ENCODE measurements at places on chromosomes 6 and 20.

- DNase-seq: no peak
Observed at GRCh38 chr6:72911463-72912155, 289.7 kb downstream of the KCNQ5 start.

- no peak for DNase-seq
Observed at GRCh38 chr20:53806683-53807401, 213.2 kb upstream of the ZNF217 start.

DNA sequence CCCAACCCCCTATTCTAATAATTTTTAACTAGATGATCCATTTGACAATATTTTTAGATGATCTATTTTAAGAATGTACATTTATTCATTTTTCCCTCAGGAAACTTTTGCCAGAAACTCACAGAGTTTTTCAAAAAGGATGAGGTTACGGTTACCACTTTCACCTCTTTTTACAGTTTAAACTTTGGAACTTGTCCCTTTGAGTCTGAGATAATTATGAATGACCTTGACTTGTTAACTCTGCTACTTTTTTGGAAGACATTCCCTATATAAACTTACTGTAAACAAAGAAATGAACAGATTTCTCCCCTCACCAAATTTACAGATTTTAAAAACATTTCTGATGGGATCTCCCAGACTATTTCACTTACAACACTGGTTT, 18.4 kb upstream of the BLOC1S5 start:
- DNase-seq: no peak

DNA sequence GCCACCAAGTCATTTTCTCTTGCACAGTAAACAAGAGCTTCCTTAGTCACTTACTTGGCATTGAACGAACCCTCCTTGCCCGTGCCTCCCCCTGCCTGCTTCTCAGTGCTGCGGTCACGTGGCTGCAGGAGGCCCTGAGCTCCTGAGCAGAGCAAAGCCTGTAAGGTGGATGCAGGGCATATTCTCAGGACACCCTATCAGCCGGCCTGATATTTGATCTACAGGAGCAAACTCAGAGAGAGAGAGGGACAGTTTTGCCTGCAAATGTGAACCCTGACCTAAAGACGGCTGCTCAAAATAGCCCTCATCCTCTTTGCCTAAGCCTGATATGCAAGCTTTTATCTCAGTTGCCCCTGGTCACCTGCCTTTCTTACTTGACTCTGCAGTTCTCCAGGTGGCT, 93.0 kb upstream of the POPDC3 start:
- no peak for DNase-seq

DNA sequence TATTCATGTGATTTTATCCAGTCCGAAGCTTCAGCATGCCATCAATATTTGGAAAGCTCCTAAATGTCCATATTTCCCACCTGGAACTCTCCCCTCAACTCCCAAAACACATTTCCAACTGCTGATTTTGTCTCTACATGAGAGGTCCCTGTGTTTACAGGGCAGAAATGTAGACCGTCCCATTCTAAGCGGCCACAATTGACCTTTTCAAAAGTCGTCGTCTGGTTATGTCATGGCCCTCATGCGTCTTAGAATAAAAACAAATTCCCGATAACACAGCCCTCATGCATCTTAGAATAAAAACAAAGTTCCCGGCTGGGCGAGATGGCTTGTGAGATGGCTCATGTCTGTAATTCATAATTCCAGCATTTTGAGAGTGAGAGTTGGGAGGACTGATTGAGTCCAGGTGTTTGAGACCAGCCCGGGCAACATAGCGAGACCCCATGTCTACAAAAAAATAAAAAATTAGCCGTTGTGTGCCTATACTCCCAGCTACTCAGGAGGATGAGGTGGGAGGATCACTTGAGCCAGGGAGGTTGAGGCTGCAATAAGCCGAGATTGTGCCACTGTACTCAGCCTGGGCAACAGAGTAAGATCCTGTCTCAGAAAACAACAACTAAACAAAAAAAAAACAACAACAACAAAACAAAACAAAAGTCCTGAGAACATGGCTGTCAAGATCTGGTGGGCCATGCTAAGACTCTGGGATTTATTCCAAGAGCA, 6.4 kb upstream of the ZNF217 start:
- DNase-seq: no peak

- DNase-seq: no peak
Observed at GRCh38 chr6:43284991-43285781, 12.9 kb upstream of the SLC22A7 start.

GRCh38 chr6:112086744-112087135, 542 bp downstream of the TUBE1 start:
- no peak for DNase-seq

DNA sequence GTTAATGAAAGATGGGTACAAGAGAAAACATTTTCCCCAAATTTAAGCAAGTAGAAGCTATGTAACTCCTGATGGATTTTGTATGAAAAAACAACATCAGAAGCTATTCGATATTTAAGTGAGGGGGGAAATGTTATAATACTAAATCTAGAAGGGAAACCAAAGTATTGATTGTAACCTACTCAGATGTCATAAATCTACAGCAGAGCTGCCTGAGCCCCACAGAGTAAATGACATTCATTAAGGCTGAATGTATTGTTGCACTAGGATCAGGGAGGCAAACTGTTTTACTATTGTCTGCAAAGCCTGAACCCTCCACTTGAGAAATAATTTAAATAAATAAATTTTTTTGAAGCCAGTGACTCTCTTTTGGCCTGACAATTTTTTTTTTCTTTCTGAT, 19.3 kb downstream of the ANKRD6 start:
- no peak for DNase-seq

GRCh38 chr6:116783852-116784251, 18.3 kb upstream of the FAM162B start:
- DNase-seq: no peak

DNA sequence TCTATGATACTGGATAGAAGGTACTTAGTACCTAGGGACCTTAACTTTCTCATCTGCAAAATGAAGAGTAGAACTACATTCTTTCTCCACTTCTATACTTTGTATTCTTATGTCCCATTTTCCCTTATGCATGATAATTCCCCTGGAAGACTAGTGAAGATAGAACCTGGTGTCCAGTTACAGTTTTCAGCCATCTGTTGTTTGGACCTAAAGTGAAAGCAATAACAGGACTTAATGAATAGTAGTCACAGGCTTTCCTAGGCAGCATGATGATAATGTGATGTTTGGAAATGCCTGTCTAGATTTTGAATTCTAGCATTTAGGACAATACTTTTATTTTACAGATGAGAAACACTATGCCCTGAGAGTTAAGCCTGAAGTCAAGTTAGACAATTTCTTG, 153.8 kb downstream of the RIMS1 start:
- no peak for DNase-seq

DNA sequence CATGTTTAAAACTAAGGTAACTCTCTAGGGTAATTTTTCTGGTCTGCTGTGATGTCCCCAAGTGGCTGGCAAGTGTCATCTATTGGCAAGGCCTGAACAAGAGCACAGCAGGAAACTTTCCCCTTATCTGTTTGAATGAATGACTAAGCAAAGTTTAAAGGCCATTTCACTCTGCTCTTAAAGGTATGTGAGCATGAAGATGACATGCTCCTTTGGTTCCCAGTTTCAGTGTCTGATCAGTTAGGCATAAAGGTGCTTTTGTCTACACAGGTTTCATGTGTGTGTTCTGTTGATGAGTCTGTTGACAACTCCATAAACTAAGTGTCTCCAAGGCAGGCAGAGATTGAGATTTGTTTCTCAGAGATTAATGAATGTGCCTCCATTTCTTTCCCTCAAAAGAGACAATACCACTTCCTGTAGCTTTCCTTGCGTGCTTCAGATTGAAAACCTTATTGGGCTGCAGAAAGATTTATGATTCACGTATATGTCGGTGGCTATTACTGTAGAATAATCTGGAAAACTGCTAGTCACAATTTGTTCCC, 83.9 kb downstream of the MAP3K7 start:
- no peak for DNase-seq

DNA sequence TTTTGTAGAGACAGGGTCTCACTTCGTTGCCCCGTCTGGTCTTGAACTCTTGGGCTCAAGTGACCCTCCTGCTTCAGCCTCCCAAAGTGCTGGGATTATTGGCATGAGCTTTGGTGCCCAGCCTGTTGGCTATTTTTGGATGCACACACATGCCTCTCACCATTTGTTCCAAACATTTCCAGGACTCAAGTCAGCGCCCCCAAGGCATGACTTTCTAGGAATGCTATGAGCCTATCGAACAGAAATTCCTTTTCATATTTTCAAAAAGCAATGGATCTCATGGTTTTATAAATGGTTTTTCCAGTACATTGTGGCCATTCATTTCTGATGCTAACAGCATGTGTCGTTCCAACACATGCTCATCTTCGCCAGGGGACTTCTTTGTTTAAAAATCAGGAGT, 119.3 kb upstream of the NAA20 start:
- no peak for DNase-seq

GRCh38 chr6:155994086-155994485, 538.4 kb upstream of the NOX3 start:
- no peak for DNase-seq
